Left ventricle myocardium superior (tissue), 1 donor: ENCODE measurements at places on chromosomes 11 and 22. TPM values are rescaled to one million over a fixed set of nuclear protein-coding genes. Genes with fewer than 3 reads are reported as not detected.

DNA sequence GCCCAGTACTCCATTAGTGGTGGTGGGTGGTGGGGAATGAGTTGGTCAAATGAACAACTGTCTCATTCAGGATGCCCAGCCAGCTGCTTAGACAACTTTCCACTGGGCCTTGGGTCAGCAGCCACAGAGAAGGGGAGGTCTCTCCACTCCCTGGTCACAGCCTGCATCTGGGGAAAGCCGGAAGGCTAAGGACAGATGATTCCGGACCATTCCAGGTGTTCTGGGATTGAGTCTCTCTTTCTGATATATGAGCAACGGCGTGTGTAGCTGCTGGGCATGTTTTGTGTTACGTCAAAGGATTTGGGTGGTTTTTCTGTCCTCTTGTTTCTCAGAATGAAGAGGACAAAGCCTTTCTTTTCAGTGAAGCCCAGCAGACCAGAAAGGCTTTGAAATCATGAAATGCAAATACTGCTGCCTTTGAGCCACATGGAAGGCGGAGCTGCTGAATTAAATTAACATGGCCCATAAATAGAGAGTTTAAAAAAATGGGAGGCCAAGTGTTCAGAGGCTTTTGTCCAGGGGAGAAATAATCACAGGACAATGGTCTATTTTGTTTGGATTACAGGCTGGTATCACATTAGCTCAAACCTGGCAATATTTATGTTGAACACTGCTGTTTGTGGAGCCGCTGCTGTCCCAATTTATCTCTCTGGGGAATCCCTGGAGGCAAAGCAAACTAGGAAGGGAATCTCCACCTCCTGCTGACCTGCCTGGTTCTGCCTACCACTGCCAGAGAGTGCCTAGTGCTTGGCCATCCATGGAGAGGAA is 234.4 kb upstream of the E2F8 start:
- DNase-seq = no peak

Gene C1QTNF4
- total RNA-seq = not detected

Gene HORMAD2
- not detected for total RNA-seq

Gene MOV10L1
- 0.22 TPM for total RNA-seq

Gene EIF4ENIF1
- 26.8 TPM for total RNA-seq
